ENCODE measurements at places on chromosomes 6 and 20. TPM values are rescaled to one million over a fixed set of nuclear protein-coding genes. Genes with fewer than 3 reads are reported as not detected.

Gene RPP21
- total RNA-seq: 35.2 TPM

Gene OGFR
- total RNA-seq: 60.9 TPM

Gene PM20D2
- total RNA-seq: 14.5 TPM

Gene BPIFB2
- total RNA-seq: not detected

Gene SMPDL3A
- total RNA-seq: 0.17 TPM

Gene TUBB2B
- total RNA-seq: not detected

Gene ZNF165
- total RNA-seq: 1.1 TPM

Gene CASS4
- 5.9 TPM for total RNA-seq

Gene RAET1G
- total RNA-seq: not detected

Gene OR2H1
- total RNA-seq: not detected

Gene EDN1
- not detected for total RNA-seq

Gene LINC00237
- not detected for total RNA-seq

Gene OOEP
- total RNA-seq: 0.24 TPM

Gene BLTP3A
- total RNA-seq: 12.0 TPM

Gene SMLR1
- not detected for total RNA-seq

Gene CTSA
- 57.5 TPM for total RNA-seq

Gene TINAG
- not detected for total RNA-seq

Gene UBD
- 0.65 TPM for total RNA-seq

Gene METTL24
- total RNA-seq: not detected

Gene NKX2-4
- total RNA-seq: not detected

Gene FUT9
- not detected for total RNA-seq

Gene FYN
- 189 TPM for total RNA-seq

Gene COL9A3
- not detected for total RNA-seq

Gene MMP24
- total RNA-seq: not detected

Gene SYNJ2
- 31.7 TPM for total RNA-seq

Gene SLC26A8
- total RNA-seq: not detected

Gene LPA
- total RNA-seq: not detected

Gene SMAP1
- 59.0 TPM for total RNA-seq

Gene PABPC1L
- 53.7 TPM for total RNA-seq

Gene CARMIL1
- 3.4 TPM for total RNA-seq

Gene ARFGEF3
- 0.20 TPM for total RNA-seq

Gene SNX14
- 50.3 TPM for total RNA-seq

Gene PACRG
- not detected for total RNA-seq

Gene BIRC7
- not detected for total RNA-seq

Gene BPIFA1
- not detected for total RNA-seq

Gene MACROD2
- total RNA-seq: not detected

Gene ANKRD66
- not detected for total RNA-seq

Gene CFAP61
- total RNA-seq: not detected

Gene GSTA1
- total RNA-seq: not detected

Gene ZSCAN23
- 1.8 TPM for total RNA-seq

Gene HLA-DMA
- total RNA-seq: 23.9 TPM

Gene MDFI
- not detected for total RNA-seq

Gene ARG1
- total RNA-seq: not detected

Measured in activated naive CD4-positive, alpha-beta T cell treated with anti-CD3 and anti-CD28 coated beads, Interleukin-2, amount 10 ng/mL, durations not matched to agents 5 hours and 36 hours (primary cell).